Activated naive CD4-positive, alpha-beta T cell treated with anti-CD3 and anti-CD28 coated beads, Interleukin-2, amount 10 ng/mL, durations not matched to agents 7 days and 5 days (primary cell): ENCODE measurements at places on chromosomes 16 and 17.

- no peak overlapping the region for H3K27ac ChIP-seq
- peaks cover 31% of the 10 kb centered on the region for H3K27me3 ChIP-seq
- peaks cover 7% of the 10 kb centered on the region for H3K36me3 ChIP-seq
- peaks cover 4% of the 10 kb centered on the region for H3K4me1 ChIP-seq
- no peak for DNase-seq
- no peak overlapping the region for H3K4me3 ChIP-seq
Measured at GRCh38 chr16:2711370-2712062, 8.5 kb downstream of the PRSS27 start.

DNA sequence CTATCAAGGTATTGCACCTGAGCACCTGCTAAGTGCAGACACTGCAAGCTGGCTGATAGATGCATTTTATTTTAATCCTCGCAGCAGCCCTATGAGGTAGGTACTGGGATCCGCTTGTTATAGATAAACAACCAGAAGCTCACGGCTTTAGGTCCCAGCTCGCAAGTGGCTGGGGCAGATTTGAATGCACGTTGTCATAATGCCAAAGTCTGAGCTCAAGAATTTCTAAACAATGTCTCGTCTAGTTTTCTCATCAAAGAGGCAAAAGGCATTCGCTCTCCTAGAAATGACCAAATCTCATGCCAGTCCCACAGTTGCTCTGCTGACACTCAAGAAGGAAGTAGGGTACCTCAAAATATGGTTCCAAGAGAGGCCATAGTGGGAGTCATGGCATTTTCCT lies 20.5 kb downstream of the SOX9 start:
- no peak for DNase-seq
- H3K27me3 ChIP-seq = no peaks in the 10 kb centered on the region
- no peaks in the 10 kb centered on the region for H3K36me3 ChIP-seq
- no peak overlapping the region for H3K27ac ChIP-seq

- no peak overlapping the region for H3K4me3 ChIP-seq
- no peaks in the 10 kb centered on the region for H3K27me3 ChIP-seq
- H3K36me3 ChIP-seq = peaks cover 65% of the 10 kb centered on the region
- H3K27ac ChIP-seq = peak overlapping the region; percentile 33
Measured at GRCh38 chr17:38710985-38711384, 5.9 kb downstream of the MLLT6 start.

- H3K27ac ChIP-seq = no peak overlapping the region
- no peaks in the 10 kb centered on the region for H3K36me3 ChIP-seq
- H3K4me3 ChIP-seq = no peak overlapping the region
- DNase-seq = peak; percentile 48
- H3K4me1 ChIP-seq = no peaks in the 10 kb centered on the region
Measured at GRCh38 chr17:56499799-56500388, 93.6 kb upstream of the NOG start.

GRCh38 chr16:85093705-85094104 lies 18.6 kb downstream of the CIBAR2 start:
- H3K36me3 ChIP-seq = no peaks in the 10 kb centered on the region
- no peak for DNase-seq
- H3K4me1 ChIP-seq = peaks cover 15% of the 10 kb centered on the region
- no peak overlapping the region for H3K4me3 ChIP-seq
- no peak overlapping the region for H3K27ac ChIP-seq

DNA sequence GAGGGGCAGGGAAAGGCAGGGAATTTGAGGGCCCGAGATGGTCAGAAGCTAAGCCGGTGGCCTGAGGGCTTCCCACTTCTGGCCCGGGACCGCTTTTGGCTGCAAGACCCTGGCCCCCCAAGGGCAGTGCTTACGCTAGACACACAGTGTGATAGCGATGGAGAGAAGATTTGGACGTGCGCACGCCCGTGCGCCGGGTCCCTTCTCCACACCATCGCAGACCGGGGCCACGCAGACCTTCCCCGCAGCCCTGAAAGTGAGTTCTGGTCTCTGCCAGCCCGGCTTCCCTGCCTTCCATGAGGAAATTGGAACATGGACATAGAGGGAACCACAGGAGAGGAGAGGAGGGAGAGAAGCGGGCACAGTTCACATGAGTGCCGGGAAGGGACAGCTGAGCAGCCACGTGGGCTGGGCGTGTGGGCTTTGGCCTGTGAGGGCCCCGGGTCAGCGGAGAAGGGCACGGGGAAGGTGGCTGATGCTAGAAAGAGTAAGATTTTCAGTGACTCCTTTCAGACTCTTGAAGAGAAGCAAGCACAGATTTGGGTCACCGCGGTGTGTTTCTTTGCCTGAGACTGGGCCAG lies 23.8 kb downstream of the ZFPM1 start:
- no peak overlapping the region for H3K27ac ChIP-seq
- no peak overlapping the region for H3K4me3 ChIP-seq
- peaks cover 39% of the 10 kb centered on the region for H3K27me3 ChIP-seq
- DNase-seq = no peak
- peaks cover 46% of the 10 kb centered on the region for H3K4me1 ChIP-seq

- peak; percentile 41 for DNase-seq
- H3K36me3 ChIP-seq = no peaks in the 10 kb centered on the region
- peaks cover 21% of the 10 kb centered on the region for H3K4me1 ChIP-seq
- peak overlapping the region; percentile 38 for H3K4me3 ChIP-seq
Measured at GRCh38 chr17:44308865-44309264, 464 bp downstream of the RUNDC3A start.

GRCh38 chr17:73013301-73013700 lies 79.2 kb downstream of the SLC39A11 start:
- no peaks in the 10 kb centered on the region for H3K27me3 ChIP-seq
- peaks cover 12% of the 10 kb centered on the region for H3K4me1 ChIP-seq
- H3K36me3 ChIP-seq = peaks cover 2% of the 10 kb centered on the region
- H3K4me3 ChIP-seq = no peak overlapping the region
- no peak overlapping the region for H3K27ac ChIP-seq

DNA sequence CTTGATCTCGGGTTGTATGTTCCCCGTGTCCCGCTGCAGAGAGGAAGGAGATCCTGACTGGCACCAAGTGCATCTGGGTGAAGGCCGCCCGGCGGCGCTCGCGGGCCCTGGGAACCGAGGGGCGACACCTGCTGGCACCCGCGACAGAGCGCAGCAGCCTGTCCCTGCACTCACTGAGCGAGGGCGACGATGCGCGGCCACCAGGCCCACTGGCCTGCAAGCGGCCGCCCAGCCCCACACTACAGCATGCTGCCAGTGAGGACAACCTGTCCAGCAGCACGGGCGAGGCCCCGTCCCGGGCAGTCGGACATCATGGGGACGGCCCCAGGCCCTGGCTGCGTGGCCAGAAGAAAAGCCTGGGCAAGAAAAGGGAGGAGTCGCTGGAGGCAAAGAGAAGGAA lies 7.5 kb downstream of the BTBD17 start:
- H3K36me3 ChIP-seq = no peaks in the 10 kb centered on the region
- H3K27me3 ChIP-seq = peaks cover 99% of the 10 kb centered on the region
- H3K4me3 ChIP-seq = no peak overlapping the region
- DNase-seq = peak; percentile 79
- no peak overlapping the region for H3K27ac ChIP-seq
- H3K4me1 ChIP-seq = peaks cover 10% of the 10 kb centered on the region

DNA sequence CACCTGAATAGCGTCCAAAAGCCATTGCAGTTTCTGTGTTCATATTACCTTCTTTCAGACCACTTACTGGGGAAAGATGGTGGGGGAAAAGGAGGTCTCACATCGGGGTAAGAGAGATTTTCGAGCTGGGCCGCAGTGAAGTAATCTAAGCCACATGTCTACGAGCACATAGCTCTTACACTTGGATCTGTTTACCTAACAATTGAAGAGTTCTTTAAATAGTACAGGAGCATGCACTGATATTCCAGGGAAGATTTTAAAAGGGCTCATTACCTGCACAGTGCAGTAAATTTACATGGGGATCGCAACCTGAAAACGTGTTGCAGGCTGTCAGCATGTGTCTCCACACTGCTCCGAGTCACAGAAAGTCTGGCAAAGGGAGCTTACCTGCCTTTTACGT lies 12.6 kb downstream of the MAF start:
- H3K27ac ChIP-seq = no peak overlapping the region
- H3K4me3 ChIP-seq = no peak overlapping the region
- no peak for DNase-seq
- no peaks in the 10 kb centered on the region for H3K4me1 ChIP-seq

GRCh38 chr16:60142619-60143347 lies 1408.7 kb upstream of the GOT2 start:
- H3K4me3 ChIP-seq = no peak overlapping the region
- H3K27me3 ChIP-seq = no peaks in the 10 kb centered on the region
- H3K36me3 ChIP-seq = no peaks in the 10 kb centered on the region
- H3K4me1 ChIP-seq = no peaks in the 10 kb centered on the region

DNA sequence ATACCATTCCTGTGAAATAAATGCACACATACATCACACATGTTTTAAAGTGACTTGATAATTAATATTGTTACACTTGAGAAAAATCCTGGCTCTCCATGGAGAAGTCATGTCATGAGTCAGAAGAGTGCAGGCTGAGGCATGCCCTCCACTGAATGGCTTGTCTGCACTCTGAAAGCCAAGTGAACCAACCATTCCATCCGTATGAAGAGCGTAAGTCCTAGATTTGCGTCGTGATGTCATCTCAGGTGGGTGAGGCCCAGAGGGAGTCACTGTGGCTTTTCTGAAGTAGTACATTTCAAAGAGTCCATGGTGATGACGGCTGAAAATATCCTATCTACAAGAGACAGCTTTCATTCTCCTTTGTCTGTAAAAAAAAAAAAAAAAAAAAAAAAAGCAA lies 83.5 kb upstream of the IRX5 start:
- H3K27me3 ChIP-seq = no peaks in the 10 kb centered on the region
- H3K4me3 ChIP-seq = no peak overlapping the region
- H3K36me3 ChIP-seq = no peaks in the 10 kb centered on the region
- H3K27ac ChIP-seq = no peak overlapping the region

DNA sequence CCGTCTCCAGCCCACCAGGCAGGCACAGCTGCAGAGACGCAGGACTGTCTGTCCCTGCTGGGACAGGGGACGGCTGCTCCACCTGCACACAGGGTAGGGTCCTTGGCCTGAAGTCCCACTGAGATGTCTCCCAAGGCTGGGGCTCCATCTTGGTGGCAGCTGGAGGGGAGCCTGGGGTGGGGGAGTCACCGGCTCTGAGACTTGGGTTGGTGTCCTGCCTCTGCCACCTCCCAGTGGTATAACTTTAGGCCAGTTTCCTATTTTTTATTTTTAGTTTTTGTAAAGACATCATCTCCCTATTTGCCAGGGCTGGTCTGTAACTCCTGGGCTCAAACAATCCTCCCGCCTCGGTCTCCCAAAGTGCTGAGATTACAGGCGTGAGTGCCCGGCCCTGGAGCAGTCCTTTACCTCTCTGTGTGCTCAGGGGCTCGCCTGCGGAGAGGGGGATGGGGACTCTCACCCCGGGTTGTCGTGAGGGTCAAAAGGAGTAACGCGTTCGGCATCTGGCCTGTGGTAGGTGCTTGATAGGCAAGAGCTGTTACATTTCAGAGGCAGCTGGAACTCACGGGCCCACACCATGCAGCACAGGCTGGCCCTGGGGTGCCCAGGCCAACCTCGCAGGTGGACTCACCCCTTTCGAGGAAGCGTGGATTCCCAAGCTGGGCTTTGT lies 46.6 kb upstream of the DOC2B start:
- no peaks in the 10 kb centered on the region for H3K36me3 ChIP-seq
- H3K27ac ChIP-seq = no peak overlapping the region
- H3K27me3 ChIP-seq = peaks cover 3% of the 10 kb centered on the region
- no peaks in the 10 kb centered on the region for H3K4me1 ChIP-seq

GRCh38 chr17:45228763-45229539 lies 7.3 kb downstream of the FMNL1 start:
- DNase-seq = peak; percentile 85
- H3K4me1 ChIP-seq = peaks cover 89% of the 10 kb centered on the region
- H3K4me3 ChIP-seq = peak overlapping the region; percentile 100
- H3K36me3 ChIP-seq = peaks cover 50% of the 10 kb centered on the region
- H3K27ac ChIP-seq = peak overlapping the region; percentile 99

GRCh38 chr17:61926826-61927207 lies 965 bp downstream of the INTS2 start:
- no peak for DNase-seq
- peak overlapping the region; percentile 93 for H3K27ac ChIP-seq
- peaks cover 10% of the 10 kb centered on the region for H3K36me3 ChIP-seq
- H3K27me3 ChIP-seq = peaks cover 8% of the 10 kb centered on the region

GRCh38 chr17:63653050-63653449 lies 30.8 kb downstream of the MAP3K3 start:
- no peaks in the 10 kb centered on the region for H3K27me3 ChIP-seq
- no peak for DNase-seq
- peaks cover 12% of the 10 kb centered on the region for H3K4me1 ChIP-seq
- peaks cover 39% of the 10 kb centered on the region for H3K36me3 ChIP-seq

DNA sequence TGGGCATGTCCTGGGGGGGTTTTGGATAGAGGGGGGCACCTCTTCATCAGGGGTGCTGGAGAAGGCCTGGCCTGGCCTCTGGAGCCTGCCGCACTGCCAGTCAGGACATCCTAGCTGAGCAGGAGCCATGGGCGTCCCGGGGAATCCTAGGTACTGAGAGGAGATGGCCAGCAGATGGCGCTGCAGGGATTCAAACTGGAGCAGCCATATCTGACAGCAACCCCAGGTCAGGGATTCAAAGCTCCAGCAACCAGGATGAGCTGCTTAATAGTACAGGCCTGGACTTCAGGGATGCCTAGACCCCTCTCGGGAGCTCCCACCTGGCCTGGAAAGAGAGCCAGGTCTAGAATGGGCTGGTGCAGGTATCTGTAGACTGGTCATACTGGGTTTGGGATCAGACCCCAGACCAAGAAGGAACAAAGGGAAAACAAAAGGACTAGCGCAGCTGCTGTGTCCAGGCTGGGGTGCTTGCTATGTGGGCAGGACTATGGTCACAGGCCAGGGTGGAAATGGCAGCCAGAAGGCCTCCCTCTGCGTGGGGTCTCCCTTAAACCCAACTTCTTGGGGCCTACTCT lies 306.9 kb upstream of the RBFOX1 start:
- peak; percentile 42 for DNase-seq
- no peak overlapping the region for H3K4me3 ChIP-seq
- no peaks in the 10 kb centered on the region for H3K36me3 ChIP-seq
- H3K27ac ChIP-seq = no peak overlapping the region

- H3K4me3 ChIP-seq = no peak overlapping the region
- H3K27ac ChIP-seq = no peak overlapping the region
- peaks cover 20% of the 10 kb centered on the region for H3K27me3 ChIP-seq
- no peak for DNase-seq
- H3K4me1 ChIP-seq = no peaks in the 10 kb centered on the region
Measured at GRCh38 chr16:79560318-79560717, 40.2 kb downstream of the MAF start.

DNA sequence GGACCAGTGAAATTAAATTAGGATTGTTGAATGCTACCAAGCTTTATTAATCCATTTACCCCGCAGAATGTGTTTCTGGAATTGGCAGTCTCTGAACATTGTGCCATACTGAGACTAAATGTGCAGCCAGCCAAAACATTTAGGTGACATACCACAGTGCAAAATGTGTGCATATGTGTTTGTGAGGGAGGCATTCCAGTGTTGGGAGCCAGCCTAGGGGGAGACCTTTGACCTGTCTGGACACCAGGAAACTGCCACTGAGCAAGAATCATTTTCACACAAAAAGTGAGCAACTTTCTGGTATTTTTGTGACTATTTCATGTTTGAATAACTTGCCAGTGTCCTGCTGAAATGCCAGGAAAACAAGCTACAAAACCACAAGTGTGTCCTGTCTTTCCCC lies 64.7 kb upstream of the SLC12A3 start:
- H3K4me1 ChIP-seq = no peaks in the 10 kb centered on the region
- H3K27me3 ChIP-seq = no peaks in the 10 kb centered on the region
- H3K4me3 ChIP-seq = no peak overlapping the region
- peaks cover 6% of the 10 kb centered on the region for H3K36me3 ChIP-seq
- H3K27ac ChIP-seq = no peak overlapping the region
